Adrenal gland (tissue), 19 donors: ENCODE measurements at places on chromosomes 11 and 22. TPM values are rescaled to one million over a fixed set of nuclear protein-coding genes. Genes with fewer than 3 reads are reported as not detected.

GRCh38 chr22:41429232-41429950 lies 17.2 kb downstream of the TOB2 start:
- no peak for DNase-seq

DNA sequence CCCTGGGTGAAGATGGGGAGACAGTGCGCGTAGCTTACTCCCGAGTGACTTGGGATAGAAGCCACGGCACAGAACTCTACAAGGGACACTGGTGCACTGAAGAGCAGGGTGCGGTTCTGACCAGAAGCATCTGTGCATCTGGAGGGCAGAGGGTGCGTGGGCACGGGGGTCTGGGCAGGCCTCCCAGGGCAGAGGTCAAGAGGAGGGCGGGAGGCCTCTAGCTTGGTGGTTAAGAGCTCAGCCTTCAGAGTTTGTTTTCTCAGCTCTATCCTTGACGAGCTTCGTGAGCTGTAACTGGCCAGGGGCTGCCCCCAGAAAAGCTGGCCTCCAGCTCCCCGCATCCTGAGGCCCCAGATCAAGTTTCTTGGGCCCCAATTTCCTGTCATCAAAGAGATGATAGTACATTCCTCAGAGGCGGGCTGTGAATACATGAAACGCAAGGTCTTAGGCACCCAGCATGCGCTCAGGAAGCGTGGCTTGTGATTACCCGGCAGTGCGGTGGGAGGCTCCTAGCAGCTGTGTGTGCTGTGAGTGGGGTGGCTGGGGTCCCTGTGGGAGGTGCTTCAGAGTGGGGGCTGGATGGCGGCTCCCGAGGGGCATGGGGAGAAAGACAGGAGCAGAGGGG lies 6.0 kb upstream of the BID start:
- no peak for DNase-seq

DNA sequence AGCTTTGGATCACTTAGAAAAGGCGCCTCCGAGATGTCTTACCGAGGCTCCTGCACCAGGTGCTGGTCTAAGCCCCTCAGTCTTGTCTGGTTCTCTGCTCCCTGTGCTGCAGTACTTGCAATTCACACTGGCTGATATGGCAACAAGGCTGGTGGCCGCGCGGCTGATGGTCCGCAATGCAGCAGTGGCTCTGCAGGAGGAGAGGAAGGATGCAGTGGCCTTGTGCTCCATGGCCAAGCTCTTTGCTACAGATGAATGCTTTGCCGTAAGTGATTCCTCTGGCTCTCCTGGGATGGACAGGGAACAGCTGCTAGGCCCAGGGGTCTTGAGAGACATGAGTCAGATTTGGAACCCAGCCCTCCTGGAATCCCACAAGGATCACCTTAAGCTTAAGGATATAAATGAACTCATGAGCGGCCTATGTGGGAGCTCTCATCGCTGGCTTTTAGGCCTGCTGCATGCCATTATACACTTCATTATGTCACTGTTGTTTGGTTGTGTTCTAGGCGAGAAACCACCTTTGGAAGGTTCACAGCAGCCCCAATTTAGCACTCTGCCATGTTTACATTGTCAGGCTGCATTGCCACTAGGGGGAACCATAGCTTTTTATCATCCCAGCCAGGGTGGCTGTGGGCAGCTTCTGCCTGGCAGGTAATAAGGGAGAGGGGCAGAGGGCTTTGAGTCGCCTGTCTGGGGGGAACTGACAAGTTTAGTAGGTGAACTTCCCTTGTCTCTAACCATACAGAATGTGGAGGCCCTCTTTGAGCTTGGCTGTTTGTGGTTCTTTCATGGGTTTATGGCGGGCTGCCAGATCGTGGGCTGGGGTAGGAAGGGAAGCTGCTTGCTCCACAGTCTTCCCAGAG lies 8.5 kb downstream of the ACAD8 start:
- DNase-seq, result no peak

DNA sequence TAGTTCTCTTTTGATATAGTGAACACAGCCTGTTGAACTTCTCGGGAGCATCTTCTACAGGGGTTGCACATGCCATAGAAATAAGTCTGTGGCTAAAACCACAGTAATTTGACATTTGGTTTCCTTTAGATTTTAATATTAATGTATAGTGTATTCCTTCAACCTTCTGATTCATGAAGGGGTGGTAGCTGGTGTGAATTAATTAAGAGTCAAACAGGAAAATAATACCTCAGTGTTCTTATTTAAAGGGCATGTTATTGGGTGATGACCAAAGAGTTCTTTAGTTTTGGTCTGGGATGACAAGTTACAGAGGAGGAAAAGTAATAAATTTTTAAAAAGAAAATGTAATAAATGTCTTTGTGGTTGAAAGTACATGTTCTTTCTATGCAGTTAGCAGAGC lies 86.8 kb downstream of the PDHX start:
- no peak for DNase-seq

DNA sequence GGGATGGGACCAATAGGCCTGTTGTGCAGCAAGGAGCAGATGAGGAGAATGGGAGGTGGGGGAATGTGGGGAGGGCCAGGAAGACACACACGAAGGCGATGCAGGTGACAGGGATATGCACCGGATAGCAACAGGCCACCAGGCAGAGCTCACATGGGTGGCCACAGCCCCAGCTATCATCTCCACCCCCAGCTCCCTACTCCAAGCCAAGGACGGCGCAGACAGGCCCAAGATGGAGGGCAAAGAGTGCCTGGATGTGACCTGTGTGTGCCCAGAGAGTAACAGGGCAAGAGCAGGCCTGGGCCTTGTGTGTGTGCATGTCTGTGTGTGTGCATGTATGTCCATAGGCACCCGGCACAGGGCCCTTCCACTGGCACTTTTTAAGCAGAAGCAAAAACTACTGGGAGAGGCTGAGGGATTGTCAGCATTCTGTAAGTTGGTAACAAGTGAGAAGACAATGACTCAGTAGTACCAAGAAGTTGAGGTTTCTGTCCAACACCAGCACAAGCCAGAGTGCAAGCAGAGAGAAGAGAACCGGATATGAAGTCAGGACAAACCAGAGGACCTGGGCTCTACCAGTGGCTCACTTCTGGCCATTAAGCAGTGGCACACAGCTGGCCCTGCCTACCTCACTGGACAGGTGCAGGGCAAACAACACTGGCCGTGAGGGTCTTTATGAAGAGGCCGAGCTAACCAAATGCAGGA lies 36.4 kb downstream of the NRXN2 start:
- no peak for DNase-seq

GRCh38 chr11:75627906-75628668 lies 40.8 kb downstream of the MAP6 start:
- peak; percentile 75 for DNase-seq

DNA sequence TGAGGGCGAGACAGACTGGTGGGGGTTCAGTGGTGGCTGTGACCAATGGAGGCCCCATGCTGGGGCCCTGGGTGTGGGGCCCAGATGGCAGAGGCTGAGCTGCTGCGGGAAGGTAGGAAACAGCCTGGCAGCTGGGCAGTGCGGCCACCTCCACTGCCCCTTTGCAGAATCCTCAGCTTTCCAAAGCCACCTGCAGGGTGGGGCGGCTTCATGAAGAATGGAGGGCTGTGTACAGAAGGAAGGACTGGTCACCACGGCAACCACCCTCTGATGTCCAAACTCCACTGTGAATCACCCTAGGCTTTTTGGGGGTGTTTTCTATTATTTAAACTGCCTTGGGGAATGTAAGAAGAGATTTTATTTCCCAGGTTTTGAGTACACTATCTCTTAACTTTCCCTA lies 166.3 kb upstream of the NAV2 start:
- no peak for DNase-seq

GRCh38 chr11:396511-396947 lies 2.5 kb downstream of the PKP3 start:
- no peak for DNase-seq

DNA sequence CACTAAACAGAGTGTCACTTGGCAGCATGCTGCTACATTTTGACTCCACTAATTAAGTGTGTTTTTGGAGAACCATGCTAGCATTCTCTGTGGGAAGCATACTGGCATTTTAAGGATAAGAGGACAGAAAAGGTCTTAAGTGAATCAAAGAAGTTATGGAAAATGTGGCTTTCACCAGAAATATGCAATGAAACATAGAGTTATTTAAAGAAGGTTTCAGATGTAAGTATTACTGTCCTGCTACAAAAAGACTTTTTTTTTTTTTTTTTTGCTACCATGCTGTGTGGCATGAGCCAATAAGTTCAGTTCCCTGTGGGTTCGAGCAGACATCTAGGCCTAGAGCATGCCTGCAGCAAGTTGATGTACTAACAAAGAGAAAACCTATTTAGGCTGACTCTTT lies 187.6 kb downstream of the MSANTD4 start:
- no peak for DNase-seq

DNA sequence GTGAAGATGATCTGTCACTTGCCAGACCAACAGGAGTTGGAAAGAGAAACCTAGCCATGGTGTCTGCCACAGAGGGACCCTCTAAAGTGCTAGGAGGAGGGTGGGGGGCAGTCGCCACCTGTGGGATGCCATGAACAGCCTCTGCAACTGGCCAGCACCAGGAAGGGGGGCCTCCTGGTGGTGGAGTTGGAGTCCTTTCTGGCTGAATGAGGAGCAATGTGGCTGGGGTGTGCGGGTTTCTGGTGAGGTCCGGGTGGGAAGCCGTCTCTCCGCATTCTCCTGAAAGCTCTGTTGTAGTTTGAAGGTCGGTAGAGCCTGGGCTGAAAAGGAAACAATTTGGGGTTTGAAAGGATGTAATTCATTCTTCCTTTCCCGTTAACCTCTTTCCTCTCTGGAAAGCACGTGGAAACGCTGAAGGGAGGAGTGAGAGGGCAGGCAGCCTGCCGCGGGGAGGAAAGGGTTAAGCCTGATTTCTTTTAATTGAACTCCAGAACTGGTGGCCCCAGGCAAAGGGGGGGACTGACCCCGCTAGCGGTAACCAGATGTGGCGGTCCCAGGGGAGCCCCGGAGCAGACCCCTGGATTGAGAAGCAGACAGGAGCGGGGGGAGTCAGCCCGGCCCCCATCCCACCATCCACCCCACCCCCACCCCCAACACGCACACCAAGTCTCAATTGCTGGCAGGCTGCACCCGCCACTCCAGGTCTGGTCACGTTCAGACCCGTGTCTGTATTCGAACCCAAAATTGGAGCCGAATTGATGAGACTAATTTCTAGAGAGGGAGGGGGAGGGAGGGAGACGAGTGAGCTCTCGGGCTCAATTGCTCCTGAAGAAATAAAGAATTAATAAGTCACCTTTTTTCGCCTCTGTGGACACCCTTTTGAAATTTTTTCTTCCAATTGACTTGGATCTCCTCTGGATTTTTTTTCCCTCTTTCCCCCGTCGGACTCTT lies 1.8 kb upstream of the FLI1 start:
- no peak for DNase-seq

GRCh38 chr11:119445850-119446249 lies 22.9 kb upstream of the THY1 start:
- no peak for DNase-seq

GRCh38 chr11:94149431-94150017 lies 20.9 kb downstream of the PANX1 start:
- no peak for DNase-seq

- DNase-seq, result no peak
These were observed 247.7 kb downstream of the GUCY1A2 start for GRCh38 chr11:106770489-106771085.

DNA sequence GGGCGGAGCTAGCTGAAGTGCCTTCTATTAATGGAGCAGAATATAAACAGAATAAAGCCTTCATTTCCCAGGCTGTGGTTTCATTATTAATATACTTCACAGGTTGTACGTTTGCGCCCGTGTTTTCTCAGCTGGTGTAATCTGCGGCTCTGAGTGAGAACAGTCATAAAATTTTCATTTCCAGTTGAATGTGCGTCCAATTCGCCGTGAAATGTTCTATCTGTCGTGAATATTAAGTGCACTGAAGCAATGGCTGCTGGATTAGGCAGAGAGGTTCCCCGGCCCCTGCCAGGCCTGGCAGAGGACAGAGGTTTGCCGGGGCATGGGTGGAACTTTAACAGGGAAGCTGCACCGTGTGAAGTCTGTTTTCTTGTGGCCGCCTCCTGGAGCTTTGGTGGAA lies 874.4 kb downstream of the NTM start:
- no peak for DNase-seq

GRCh38 chr11:133597236-133597635 lies 64.9 kb upstream of the OPCML start:
- DNase-seq, result no peak

DNA sequence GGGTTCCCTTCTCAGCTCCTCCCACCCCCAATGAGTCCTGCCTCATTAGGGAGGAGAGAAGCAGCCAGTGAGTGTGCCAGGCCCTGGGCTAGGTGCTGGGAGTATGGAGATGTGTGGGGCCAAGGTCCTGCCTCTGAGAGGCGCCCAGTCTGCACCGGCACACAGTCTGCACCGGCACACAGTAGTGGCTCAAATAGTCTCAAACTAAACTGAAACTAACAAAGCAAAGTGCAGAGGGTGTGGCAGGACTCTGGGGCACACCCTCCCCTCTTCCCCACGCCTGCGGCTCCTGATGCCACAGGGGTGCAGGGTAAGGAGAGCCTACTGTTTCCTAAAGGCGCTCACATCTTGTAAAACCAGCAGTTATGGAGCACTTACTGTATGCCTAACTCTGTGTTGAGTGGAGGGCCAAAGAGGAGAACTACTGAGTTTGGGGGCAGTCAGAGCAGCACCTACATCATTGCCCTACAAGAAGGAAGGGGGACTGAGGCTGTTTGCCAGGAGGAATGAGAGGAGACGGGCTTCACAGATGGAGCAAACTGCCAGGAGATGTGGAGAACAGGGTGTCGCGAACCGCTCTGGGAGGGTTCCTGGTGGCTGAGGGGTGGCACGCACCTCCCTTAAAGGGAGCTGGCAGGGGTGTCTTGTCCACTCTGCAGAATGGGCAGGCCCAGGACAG lies 939 bp upstream of the SH3BP1 start:
- DNase-seq, result no peak

DNA sequence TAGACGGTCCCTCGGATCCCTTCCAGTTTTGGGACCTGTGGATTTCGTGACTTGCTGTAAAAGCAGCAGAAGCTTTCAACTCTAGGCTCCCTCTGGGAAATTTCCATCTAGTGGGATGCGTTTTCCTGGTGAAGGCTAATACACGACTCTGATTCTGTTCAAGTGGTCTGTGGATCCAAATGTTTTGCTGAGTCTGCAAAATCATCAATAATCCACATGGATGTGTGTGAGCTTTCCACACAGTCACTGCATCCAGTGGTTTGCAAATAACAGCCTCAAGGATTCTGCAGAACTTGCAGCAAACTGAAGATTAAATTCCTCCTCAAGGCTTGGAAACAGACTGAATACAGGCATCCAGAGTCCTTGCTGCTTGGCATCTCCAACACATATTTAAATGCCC lies 12.2 kb upstream of the DDB2 start:
- DNase-seq, result no peak

KDELR3 gene
- 5.8 TPM for total RNA-seq

SORL1 gene
- total RNA-seq, result 10.5 TPM

CFAP300 gene
- 2.9 TPM for total RNA-seq

PANX3 gene
- total RNA-seq, result not detected

TMPRSS5 gene
- total RNA-seq, result not detected

CNGA4 gene
- 1.5 TPM for total RNA-seq

ANO1 gene
- total RNA-seq, result 1.8 TPM
